ENCODE measurements at places on chromosomes 13 and 19.
A peak's percentile ranks its signal among the peaks of the same experiment; 100 is the strongest.

- no peak for DNase-seq
Observed at GRCh38 chr13:49388091-49388635, 55.7 kb downstream of the CAB39L start.

- no peak for DNase-seq
Observed at GRCh38 chr13:31767175-31767900, 28.0 kb downstream of the RXFP2 start.

- DNase-seq: peak; percentile 39
Observed at GRCh38 chr13:40485611-40486517, 180.6 kb downstream of the FOXO1 start.

- DNase-seq: no peak
Observed at GRCh38 chr13:53642306-53642705, 613.7 kb downstream of the OLFM4 start.

- no peak for DNase-seq
Observed at GRCh38 chr19:17183858-17184321, 31.3 kb upstream of the USE1 start.

GRCh38 chr19:38006361-38007045, 99.5 kb downstream of the SIPA1L3 start:
- no peak for DNase-seq

GRCh38 chr19:31383553-31383952, 34.3 kb upstream of the TSHZ3 start:
- no peak for DNase-seq

DNA sequence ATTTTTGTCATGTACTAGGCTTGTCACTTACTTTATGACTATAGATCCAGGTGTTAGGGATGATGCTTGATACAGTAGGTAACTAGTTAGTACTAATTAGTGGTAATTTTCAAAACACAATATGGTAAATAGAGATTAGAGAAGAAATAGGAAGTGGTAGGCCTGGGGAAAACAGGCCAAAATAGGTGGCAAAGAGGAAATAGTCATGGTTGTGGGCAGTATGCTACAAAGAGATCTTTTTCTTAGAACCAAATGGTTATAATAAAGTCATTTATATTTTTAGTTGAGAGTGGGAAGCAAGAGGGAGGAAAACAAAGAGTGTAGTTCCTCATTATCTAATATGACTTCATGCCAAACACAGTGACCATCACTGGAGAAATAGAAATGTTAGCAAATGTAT, 9.1 kb upstream of the VWA8 start:
- no peak for DNase-seq

GRCh38 chr13:75458696-75459422, 23.1 kb downstream of the TBC1D4 start:
- DNase-seq: no peak

- DNase-seq: no peak
Observed at GRCh38 chr13:64248371-64249065, 2832.9 kb upstream of the PCDH20 start.

- DNase-seq: no peak
Observed at GRCh38 chr19:29881386-29881785, 60.7 kb upstream of the URI1 start.

GRCh38 chr19:3984584-3984907, 717 bp downstream of the EEF2 start:
- no peak for DNase-seq

GRCh38 chr13:99563404-99563803, 62.1 kb downstream of the TM9SF2 start:
- DNase-seq: no peak

DNA sequence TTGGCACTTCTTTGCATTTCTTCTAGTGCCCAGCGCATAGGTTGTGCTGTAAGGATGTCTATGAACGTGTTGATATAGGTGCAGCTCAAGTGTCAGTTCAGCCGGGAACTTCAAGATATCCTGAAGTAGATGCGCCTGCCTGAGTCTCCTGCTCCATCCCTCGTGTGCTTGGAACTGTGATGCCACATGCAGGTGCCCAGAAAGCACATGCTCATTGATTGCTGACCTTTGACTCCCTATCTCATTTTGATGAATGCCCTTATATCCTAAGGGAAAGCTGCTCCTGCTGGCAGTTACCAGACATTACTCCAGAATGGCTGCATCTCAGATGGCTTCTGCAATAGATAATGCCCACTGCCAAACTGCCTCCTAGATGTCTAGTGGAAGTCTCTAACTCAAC, 40.9 kb downstream of the CBY2 start:
- no peak for DNase-seq

- DNase-seq: no peak
Observed at GRCh38 chr13:114020750-114021463, 47.0 kb upstream of the C13orf46 start.

GRCh38 chr13:97026531-97027161, 32.4 kb upstream of the OXGR1 start:
- DNase-seq: no peak

GRCh38 chr13:99507986-99508385, 6.7 kb downstream of the TM9SF2 start:
- no peak for DNase-seq

- no peak for DNase-seq
Observed at GRCh38 chr19:14603990-14604387, 21.1 kb downstream of the CLEC17A start.

GRCh38 chr13:34435338-34435737, 506.7 kb upstream of the NBEA start:
- DNase-seq: no peak

- DNase-seq: no peak
Observed at GRCh38 chr13:61531383-61532065, 115.9 kb upstream of the PCDH20 start.

- DNase-seq: no peak
Observed at GRCh38 chr13:23086968-23087623, 93.7 kb upstream of the SGCG start.

DNA sequence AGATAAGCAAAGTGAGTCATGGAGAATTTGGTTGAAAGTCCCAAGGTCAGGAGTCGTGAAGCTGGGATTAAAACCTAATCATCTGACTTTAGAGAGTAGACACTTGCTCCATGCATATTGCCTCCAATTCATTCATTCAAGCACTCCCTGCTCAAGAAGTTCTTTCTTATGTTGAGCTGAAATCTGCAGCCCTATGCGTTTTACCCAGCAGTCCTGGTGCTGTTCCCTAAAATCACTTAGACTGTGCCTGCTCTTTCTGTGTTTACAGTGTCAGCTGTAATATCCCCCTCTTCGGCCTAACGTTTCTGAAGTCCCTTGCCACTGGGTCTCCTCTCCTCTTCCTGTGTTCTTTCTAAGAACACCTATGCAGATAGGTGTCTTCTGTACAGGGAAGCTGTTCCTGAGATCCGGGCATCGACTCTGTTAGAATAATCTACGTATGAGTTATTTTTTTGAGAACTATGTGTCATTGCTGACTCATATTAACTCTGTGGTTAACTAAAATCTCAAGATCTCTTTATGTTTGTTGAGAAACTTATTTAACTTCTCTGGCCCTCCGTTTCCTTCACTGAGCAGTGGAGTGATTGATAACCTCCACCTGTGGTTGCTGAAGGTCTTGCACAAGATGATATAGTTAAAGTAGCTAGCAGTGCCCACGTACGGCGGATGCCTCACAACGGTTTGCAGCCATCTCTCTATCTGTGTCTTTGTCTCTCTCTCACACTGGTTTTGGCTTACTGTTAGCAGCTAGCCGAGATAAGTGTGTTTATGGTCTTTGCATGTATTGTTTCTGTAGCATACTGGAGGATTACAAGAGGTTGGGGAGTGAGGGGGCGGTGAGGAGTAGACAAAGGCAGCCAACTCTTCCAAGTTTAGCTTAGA, 4.7 kb downstream of the ALOX5AP start:
- peak; percentile 34 for DNase-seq

GRCh38 chr19:47726467-47726866, 13.2 kb downstream of the EHD2 start:
- DNase-seq: no peak

- no peak for DNase-seq
Observed at GRCh38 chr13:51222037-51222685, at the start of gene FAM124A. FAM124A (plus strand) TSS chr13:51222398; CDS start chr13:51222502, 104 bp downstream.

GRCh38 chr13:34174671-34175145, 356.8 kb downstream of the RFC3 start:
- DNase-seq: no peak

DNA sequence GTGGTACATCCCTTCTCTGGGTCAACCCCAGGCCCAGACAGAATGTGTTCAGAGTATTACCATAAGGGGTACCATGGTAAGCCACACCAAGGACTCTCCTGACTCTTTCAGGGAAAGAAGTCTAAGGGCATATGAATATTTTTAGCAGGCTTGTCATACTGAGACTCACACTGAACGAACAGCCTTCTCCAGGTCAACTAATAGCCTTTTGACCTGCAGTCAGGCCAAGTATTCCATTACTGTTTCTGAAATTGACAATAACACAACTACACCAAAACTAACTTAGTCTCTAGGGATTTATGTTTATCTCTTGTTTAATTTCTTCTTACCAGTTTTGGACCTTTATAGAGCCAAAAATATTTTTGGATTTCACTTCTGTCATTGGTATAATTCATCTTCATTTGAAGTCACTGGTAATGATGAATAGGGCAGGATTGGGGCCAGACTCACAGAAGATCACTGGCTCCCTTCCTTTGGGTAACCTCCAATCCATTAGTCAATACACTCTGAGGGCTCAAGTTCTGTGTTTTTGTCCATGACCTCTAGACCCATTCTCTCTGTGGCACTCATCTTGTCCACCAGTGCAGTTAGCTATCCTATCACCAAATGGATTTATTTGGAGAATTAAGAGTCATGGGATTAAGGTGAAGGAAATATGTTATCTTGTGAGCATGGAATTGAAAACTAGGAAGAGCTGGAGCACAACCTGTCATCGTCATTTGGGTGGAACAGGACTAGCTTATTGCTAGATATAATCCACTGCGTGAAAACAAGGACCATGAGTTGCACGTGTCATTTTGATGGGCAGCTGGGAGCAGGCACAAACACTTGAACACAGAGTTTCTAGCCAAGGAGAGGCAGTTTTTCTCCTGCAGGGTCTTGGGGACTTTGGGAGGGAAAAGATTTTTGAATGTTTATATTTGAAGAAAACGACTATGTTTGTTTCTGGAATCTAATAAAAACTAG, 313.3 kb downstream of the DCLK1 start:
- no peak for DNase-seq

DNA sequence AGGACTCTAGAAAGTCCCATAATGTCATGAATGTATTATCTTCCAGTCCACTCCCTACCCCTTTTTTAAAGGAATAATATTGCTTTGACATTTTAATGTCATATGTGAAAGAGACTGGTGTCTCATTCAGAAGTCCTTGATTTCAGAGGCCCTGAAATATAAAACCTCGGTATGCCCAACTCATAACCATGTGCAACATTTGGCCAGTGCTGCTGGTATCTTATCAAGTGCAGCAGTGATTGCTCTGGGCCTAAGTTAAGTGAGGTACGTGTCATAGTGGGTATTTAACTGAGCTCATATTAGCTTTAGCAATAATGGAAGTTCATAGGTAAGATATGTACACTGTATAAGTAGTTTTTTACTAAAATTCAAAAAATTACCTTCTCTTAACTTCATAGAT, 14.7 kb downstream of the TEX30 start:
- no peak for DNase-seq

GRCh38 chr19:49949742-49950589, 11.0 kb downstream of the SIGLEC11 start:
- no peak for DNase-seq

DNA sequence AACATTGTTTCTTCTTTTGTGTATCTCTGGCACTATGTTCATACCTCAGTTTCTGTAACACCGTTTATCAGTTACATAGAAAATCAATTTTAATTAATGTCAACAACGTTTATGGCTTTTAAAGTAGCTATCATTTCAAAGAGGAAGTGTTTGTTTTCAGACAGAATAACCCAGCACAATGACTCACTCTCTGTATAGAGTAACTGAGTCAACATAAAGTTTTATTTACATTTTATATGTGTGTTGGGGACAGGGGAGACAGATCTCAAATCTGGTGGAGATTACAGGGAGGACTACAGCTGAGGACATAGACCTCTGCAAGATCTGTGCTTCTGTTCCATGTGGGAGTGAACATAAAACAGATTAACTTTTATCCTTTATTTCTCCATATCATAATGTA, 2590.1 kb downstream of the PCDH9 start:
- no peak for DNase-seq

GRCh38 chr13:112137144-112137543, 70.2 kb downstream of the SOX1 start:
- DNase-seq: no peak

DNA sequence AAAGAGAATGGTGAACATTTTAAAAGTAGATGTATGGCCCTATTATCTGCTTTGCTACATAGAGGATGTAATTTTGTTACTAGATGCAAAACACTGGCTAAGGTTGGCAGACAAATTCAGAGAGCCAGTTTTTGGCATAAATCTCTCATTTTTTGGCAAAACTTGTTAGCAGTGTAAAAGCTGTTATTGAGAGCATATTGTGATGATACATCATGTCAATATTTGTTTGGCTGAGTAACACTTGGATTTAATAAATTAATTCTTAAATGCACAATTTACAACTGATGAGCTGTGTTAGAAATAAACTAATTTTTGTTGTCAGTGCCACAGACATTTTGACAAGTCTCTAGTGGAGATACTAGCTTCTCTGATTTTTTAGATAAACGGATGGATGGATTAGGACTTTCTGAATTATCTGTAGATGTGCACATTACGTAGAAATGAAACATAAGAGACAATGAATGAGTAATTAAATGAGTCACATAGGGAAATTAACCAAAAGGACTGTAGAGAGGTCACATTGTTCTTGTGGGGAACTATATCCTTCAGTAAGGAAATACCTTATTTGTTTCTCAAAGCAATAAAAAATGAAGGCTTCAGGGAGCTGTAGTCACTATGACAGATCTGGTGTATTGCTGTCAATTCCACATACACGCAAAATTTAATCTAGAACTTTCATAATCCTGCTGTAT, 17.4 kb downstream of the UFM1 start:
- no peak for DNase-seq

DNA sequence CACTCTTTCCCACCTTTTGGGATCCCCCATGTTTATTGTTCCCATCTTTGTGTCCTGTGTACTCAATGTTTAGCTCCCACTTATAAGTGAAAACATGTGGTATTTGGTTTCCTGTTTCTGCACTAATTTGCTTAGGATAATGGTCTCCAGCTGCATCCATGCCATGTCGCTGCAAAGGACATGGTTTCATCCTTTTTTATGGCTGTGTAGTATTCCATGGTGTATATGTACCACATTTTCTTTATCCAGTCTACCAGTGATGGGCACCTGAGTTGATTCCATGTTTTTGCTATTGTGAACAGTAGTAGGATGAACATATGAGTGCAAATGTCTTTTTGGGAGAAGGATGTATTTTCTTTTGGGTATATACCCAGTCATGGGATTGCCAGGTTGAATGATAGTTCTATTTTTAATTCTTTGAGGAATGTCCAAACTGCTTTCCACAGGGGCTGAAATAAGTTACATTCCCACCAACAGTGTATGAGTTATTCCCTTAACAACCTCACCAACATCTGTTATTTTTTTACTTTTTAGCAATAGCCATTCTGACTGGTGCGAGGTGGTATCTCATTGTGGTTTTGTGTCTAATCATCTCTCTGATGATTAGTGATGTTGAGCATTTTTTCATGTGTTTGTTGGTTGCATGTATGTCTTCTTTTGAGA, 55.7 kb upstream of the MEDAG start:
- DNase-seq: no peak

- no peak for DNase-seq
Observed at GRCh38 chr19:44050740-44051649, 841 bp upstream of the ZNF223 start.
